ENCODE measurements at places on chromosomes 11 and 22.
A peak's percentile ranks its signal among the peaks of the same experiment; 100 is the strongest.

DNA sequence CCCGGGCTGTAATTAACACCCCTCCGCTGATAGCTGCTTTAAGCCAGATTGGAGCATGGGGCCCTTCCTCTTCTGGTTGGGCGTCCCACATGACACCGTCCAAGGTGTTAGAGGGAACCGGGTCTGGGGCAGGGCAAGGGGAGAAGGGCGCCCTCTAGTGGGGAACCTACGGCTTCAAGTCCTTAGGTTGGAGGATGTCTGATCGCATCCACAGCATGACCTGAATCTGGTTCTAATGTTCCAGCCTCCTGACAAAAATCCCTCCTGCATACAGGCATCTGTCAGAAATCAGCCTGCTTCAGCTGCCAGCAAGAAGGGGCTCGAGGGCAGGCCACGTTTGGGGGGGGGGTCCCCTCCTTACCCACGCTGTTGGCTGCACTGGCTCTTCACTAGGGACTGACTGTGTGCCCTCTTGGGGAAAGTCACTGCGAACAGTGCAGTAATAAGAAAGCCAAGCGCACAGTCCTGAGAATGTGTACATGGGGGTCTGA is 94.2 kb upstream of the TBCEL start:
- peak; percentile 26 for DNase-seq

GRCh38 chr22:44383064-44383575 is 70.4 kb upstream of the SHISAL1 start:
- DNase-seq = no peak

DNA sequence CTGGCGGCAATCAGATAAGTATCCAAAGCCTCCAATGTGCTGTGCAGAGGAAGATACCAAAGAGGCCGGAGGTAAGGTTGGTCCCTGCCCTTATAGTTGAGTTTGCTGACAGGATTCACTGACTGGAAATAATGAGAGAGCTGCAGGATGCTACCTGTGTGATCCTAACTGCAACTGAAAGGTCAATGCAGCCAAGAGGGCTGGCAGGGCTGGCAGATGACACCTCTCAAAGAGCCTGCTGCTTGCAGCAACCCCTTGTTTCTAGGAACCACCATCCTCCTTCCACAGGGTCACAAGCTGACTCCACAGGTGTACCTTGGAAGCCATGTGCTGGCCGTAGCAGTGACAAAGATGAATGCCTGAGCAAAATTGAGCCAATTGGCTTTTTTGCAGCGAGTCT is 348.1 kb downstream of the DDX10 start:
- DNase-seq = no peak

GRCh38 chr22:45896153-45896951 is 80.6 kb downstream of the WNT7B start:
- no peak for DNase-seq

- DNase-seq = no peak
Observed at GRCh38 chr11:16912692-16913111, 101.5 kb downstream of the PLEKHA7 start.

DNA sequence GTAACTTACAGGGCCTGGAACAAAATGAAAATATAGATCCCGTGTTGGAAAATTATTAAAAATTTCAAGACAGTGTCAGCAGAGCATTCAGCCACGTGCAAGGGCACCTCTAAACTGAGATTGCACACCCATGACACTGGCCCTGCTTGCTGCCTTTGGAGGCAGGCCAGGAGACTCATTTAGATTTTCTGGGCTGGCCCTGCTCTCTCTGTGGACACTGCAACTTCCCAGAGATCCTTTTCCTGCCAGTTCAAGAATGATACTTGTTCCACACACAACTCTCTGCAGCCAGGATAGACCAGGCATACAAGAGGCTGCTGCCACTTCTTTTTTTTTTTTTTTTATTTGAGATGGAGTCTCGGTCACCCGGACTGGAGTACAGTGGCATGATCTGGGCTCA is 56.7 kb upstream of the PTPRJ start:
- peak; percentile 51 for DNase-seq
